Activated CD4-positive, alpha-beta T cell treated with anti-CD3 and anti-CD28 coated beads for 48 hours (primary cell): ENCODE measurements at places on chromosomes 4 and X.

GRCh38 chr4:113407409-113407808 lies 354.1 kb downstream of the CAMK2D start:
- no peak for DNase-seq

DNA sequence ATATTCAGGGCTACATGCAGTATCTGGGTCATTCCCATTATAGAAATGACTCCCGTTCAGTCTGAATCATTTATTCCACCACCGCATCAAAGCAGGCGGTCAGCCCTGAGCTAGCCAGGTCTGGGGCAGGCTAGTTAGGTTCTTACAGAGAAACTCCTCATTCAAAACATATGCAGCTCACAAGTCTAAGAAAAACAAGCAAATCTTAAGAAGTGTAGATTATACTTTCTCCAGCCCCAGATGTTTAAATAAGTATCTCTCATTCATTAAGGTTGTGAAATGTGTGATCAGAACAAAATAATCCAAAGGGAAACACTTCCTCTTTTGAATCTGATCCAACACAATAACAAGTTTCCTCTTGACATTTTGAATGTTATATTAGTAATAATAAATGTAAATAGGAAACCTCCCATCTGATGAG lies 441.9 kb downstream of the INPP4B start:
- DNase-seq, result peak; percentile 81

GRCh38 chrX:68304602-68305001 lies 128.7 kb downstream of the OPHN1 start:
- no peak for DNase-seq

DNA sequence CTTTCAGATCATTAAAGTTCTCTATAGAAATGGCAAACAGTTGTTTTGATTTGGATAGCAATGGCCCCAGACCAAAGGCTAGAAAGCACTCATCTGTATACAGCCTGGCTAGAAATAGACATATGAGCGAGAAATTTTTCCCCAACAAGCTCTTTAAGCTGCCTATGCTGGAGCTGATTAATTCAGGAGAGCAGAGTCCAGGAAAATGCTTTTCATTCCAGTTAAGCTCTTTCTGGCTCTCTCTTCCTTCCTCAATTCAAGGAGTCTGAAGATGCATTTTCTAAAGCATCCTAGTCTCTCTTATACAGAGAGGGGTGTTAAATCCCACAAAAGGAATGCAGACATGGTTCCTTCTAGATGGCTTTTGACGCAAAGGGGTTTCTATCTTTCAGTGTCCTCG lies 141.7 kb upstream of the RAI2 start:
- no peak for DNase-seq

GRCh38 chr4:47372561-47372960 lies 90.9 kb downstream of the COMMD8 start:
- DNase-seq, result no peak

DNA sequence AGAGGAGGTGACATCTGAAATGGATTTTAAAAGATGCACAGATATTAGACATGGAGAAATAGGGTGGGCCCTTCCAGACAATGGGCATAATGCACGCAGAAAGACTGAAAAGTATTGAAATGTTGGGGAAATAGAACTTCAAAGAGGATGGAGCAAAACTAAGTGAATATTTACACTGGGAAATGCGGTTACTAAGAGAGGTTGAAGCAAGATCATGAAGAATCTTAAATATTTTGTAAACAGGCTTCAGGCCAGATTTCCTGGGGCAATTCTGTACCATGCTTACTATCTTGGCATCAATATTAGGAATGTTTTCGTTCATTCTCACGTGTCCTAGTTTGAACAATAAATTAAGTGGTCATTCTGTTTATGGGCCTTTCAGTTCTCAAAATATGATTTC lies 216.3 kb downstream of the ADAMTS3 start:
- DNase-seq, result no peak

GRCh38 chrX:16528620-16529019 lies 121.3 kb upstream of the S100G start:
- peak; percentile 51 for DNase-seq

DNA sequence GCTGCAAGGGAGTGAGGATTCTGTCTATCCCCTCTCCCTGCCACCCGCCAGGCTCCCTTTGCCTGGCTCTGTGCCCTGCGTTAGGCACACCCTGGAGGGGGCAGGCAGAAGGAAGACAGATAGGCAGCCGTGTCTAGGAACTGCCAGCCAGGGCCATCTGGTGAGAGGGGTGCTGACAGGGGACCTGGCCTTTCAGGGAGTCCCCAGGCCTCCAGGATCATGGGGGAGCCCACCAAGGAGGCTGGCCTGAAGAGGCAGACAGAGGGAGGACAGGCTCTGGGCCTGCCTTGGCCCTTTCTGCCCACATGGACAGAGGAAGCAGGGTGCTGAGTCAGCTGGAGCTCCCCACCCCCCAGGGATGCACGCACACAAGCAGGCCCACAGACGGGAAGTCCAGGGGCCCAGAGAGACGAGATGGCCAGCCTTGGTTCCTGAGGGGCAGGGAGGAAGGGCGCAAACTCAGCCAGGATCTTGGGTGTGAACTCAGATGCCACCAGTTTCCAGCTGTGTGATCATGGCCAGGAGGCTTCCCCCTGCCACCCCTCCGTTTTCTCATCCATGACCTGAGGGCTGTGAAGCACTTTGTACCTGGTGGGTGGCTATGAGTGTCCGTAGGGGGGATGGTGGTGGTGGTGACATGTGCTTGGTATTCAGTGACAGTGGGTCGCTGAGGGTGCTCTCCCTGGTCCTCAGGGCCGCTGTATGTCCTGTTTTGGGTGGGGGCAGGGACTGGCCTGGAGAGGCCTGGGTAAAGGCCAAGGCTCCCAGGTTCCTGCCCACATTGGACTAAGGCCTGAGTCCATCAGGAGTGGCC lies 1.8 kb downstream of the SH3BP2 start:
- peak; percentile 11 for DNase-seq

- DNase-seq, result no peak
Observed at GRCh38 chr4:158578476-158578875, 56.8 kb downstream of the RXFP1 start.

DNA sequence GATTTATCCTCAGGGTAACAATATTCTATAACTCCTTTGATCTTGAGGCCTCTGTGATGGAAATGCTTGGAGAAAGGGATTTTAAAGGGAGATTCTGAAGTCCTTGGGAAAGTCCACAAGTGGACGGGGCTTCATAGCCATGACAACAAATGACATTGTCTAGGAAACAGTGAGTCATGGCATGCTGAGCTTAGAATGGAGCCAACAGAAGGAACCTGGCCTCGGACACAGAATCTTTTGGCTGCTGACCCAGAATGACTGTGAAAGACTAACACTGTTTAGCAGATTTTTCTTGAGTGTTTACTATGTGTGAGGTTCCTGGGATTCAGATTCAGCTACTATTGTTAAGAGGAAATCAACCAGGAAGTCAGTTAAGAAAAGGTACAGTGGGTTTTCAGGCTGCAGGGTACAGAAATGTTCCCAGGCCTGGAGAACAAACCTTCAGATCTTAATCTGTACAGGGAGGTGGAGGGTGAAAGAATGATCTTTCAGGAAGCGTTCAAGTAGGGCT lies 18.1 kb upstream of the CXCL2 start:
- no peak for DNase-seq

DNA sequence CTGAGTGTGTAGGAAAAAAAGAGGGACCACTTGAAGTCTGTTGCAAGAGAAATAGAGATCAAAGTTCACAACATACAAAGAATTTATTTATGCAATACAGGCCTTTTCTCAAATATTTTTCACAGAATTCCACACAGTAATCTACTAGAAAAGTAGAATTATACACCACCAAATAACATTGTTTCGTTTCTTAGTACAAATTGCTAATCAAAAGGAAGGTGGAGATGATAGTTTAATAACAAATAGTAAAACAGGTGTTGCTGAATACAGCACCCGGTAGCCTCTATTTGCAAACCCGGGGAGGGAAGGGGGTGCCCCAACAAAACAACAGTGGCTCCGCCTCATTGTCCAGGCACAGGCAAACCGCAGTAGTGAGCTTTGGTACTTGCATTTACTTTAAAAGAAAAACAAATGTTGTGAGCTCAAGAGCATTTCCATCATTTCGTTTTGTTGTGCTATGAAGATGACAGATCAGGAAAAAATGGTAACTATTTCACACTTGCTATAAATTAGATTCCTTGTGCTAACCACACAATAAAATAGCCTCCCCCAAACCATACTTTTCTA lies 186.4 kb downstream of the DCLK2 start:
- no peak for DNase-seq
